ENCODE measurements at places on chromosomes 7 and 10.

GRCh38 chr10:127036987-127037386 is 131.8 kb downstream of the DOCK1 start:
- no peak for DNase-seq

- DNase-seq, result no peak
Observed at GRCh38 chr10:79098596-79099015, 29.8 kb downstream of the ZMIZ1 start.

- no peak for DNase-seq
Observed at GRCh38 chr7:154856733-154857132, 146.2 kb downstream of the PAXIP1 start.

DNA sequence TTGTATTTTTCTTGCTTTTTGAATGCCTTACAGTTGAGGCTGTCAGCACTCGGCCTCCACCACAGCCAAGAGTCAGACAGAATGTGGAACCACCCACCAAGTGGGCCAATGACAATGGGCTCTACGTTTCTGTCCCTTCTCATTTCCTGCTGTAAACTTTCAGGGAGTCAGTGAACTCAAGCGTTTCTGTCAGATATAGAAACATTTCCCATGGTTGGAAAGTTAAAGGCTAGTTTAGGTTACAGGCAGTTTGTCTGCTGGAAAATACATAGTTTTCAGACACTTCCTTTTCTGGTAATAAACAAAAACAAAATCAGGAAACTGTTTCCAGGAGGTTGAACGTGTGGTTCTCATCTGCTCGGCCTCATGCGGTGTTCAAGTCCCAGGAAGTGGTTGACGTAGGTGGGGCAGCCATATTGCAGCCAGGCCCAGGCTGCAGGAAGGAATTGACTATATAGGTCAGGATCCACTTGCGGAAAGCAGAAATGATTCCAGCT is 245.1 kb downstream of the CAMK1D start:
- DNase-seq, result no peak

DNA sequence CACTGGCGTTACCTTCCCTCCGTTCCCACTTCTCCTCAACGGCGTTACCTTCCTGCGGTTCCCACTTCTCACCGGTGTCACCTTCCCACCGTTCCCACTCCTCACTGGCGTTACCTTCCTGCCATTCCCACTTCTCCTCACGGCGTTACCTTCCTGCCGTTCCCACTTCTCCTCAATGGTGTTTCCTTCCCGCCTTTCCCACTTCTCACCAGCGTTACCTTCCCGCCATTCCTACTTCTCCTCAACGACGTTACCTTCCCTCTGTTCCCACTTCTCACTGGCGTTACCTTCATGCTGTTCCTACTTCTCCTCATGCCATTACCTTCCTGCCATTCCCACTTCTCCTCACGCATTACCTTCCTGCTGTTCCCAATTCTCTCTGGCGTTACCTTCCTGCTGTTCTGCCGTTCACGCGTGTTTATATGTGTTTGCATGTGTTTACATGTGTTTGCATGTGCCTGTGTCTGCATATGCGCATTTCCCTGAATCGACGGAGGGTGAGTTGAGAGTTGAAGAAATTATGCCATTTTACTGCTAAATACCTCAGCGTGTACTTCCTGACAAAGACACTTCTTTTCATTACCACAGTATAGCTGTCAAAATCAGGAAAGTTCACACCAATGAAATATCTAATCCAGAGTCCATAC is 23.2 kb upstream of the CFAP46 start:
- no peak for DNase-seq
